Effector memory CD4-positive, alpha-beta T cell (primary cell): ENCODE measurements at places on chromosomes 6 and 20.
A peak's percentile ranks its signal among the peaks of the same experiment; 100 is the strongest.

DNA sequence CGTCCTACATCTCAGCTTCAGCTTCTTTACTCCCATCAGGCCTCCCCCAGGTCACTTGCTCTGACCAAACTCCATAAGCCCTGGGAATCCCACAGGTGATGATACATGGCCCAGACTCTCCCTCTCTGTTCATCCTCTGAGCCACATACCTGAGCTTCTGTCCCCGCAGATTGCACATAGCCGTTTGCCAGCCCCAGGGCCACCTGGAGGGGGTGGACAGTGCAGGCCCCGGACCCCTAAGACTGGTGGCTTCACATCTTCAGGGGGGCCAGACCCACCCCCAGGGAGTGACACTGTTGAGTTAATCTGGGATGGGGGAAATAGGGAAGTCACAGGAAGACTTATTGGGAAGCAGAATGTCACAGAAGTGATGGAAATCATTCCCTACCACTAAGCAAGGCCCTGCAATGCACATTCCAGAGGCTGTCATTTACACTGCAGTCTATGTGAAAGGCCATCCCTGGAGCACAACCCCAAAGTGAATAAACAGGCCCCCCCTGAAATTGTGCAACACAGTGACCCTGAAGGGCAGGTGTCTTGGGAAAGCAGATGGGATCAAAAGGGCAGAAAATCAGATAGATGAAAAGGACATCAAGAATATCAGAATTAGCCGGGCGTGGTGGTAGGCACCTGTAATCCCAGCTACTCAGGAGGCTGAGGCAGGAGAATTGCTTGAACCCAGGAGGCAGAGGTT is 2.2 kb downstream of the RXRB start:
- H3K4me3 ChIP-seq = no peak overlapping the region
- DNase-seq = no peak
- peaks cover 47% of the 10 kb centered on the region for H3K36me3 ChIP-seq
- H3K27ac ChIP-seq = no peak overlapping the region
- no peaks in the 10 kb centered on the region for H3K27me3 ChIP-seq
- peaks cover 19% of the 10 kb centered on the region for H3K4me1 ChIP-seq

DNA sequence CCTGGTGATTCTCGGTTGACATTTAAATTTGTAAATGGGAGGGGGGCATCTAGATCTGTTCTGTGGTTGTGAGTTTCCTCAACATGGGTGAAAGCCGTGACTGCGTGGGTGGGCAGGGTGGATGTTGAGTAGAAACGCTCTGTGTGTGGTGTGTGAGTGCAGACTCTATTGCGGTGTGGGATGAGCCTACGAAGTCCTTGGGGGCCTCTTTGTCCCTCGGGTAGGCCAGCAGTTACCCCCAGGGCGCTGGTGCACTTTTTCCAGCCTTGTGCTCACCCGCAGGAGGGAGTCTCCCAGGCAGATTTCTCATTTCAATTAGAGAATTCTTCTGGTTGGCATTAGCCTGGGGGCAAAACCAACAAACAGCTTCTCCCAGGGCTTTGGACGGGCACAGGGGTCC is 10.6 kb downstream of the TOX2 start:
- no peaks in the 10 kb centered on the region for H3K27me3 ChIP-seq
- no peaks in the 10 kb centered on the region for H3K36me3 ChIP-seq
- no peak for DNase-seq
- no peak overlapping the region for H3K4me3 ChIP-seq
- H3K27ac ChIP-seq = no peak overlapping the region
- H3K4me1 ChIP-seq = peaks cover 9% of the 10 kb centered on the region

DNA sequence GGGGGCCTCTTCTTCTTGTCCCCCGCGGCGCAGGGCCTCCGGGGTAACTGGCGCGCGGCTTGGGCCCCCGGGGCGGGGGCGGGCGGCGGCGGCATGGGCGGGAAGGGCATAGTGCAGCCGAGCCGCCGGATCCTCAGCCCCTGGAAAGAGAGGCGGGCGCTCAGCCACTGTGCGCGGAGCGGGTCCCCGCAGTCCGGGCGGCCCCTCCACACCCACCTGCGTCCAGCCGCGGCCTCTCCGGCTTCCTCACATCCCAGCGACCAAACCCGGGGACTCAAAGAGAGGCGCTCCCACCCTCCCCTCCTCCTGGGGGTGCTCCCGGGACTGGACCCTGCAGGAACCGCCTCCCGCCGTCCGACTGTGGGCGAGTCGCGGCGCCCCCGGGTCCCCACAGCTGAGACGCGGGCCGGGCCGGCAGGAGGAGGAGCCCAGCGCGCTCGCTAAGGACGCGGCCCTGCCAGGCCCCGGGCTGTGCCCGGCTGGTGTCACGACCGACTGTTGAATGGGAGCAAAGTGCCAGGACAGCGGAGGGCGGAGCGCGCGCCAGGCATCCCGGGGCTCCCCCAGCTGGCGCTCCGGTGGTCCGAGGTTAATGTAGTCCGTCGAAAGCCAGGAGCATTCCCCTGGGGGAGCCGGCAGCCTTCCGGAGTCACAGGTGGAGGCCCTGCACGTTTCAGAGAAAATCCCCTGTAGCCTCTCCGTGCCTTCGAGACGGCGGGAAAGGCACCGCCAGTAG is at the start of gene PRR18:
Gene PRR18, minus strand, starts transcription at position 360 of the 736 bp plus-strand sequence. Its CDS starts 250 bp downstream, at position 110.
- H3K36me3 ChIP-seq = no peaks in the 10 kb centered on the region
- H3K27ac ChIP-seq = no peak within 1 kb of the TSS
- no peak for DNase-seq
- peaks cover 20% of the 10 kb centered on the region for H3K27me3 ChIP-seq
- H3K4me1 ChIP-seq = peaks cover 13% of the 10 kb centered on the region
- peak within 1 kb of the TSS; percentile 36 for H3K4me3 ChIP-seq

DNA sequence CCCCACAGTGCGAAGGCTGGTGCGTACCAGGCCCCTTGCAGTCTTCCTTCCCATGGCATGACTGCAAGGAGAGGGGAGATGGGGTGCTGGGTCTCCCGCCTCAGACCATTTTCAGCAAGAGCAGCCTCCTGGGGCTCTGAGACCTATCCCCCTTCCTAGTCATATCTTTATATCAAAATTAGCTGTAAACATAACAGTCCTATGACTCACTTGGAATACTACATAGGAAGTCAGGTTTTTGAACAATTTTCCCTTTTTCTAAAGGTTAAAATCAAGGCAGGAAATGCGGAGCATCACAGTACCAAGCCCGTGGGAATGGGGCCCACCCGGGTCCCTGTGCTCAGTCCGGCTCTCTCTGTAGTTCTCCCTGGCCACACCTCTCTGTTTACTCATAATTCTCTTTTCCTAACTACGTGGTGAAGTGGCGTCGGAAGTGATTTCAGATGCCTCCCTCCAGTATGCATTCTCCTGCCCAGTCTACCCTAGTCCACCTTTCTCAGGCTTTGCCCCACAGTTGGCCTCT is 109.8 kb upstream of the TMEM170B start:
- H3K27ac ChIP-seq = no peak overlapping the region
- H3K4me3 ChIP-seq = no peak overlapping the region

DNA sequence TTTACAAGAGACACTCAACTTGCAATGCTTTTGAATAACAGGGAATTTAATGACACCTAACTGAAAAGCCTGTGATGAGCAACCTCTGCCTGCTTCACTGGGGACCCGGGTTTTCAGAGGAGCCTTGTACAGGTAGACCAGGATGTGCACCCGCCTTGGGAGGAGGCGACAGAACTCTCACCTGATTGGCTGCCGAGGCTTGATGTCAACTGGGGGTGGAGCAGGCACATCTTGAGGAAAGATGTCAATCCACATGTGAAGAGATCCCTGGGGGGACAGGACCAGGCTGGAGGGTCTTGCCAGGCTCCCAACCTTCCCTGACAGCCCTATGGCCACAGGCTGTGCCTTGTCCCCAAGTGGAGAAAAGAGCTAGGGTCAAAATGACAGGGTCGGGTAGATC is 19.8 kb downstream of the ERGIC3 start:
- no peaks in the 10 kb centered on the region for H3K4me1 ChIP-seq
- no peak for DNase-seq
- no peak overlapping the region for H3K27ac ChIP-seq
- peaks cover 7% of the 10 kb centered on the region for H3K36me3 ChIP-seq

DNA sequence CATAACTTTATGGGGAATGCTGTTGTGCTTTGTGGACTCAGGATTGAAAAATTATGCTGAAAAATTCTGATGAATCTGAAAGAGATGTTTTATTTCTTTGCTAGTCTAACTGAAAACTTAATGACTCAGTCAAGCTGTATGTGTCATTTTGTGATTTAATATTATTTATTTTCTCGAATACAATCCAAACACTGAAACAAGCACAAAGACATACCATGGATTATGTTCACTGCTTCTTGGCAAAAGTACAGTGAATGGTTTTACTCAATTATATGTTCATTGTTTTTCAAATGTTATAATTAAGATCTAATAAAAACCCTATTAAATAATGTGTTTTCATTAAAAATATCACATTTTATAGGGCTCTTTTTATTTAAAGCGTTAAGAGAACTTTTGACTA is 330.6 kb upstream of the EPHA7 start:
- no peaks in the 10 kb centered on the region for H3K36me3 ChIP-seq
- H3K4me1 ChIP-seq = no peaks in the 10 kb centered on the region
- H3K27me3 ChIP-seq = no peaks in the 10 kb centered on the region
- DNase-seq = no peak
- H3K27ac ChIP-seq = no peak overlapping the region

GRCh38 chr6:1318036-1318435 is 6.1 kb downstream of the FOXQ1 start:
- no peak for DNase-seq
- H3K4me1 ChIP-seq = no peaks in the 10 kb centered on the region
- no peaks in the 10 kb centered on the region for H3K36me3 ChIP-seq
- H3K4me3 ChIP-seq = no peak overlapping the region
- H3K27ac ChIP-seq = no peak overlapping the region
- H3K27me3 ChIP-seq = peaks cover 7% of the 10 kb centered on the region

GRCh38 chr6:134070271-134070670 is 17.8 kb upstream of the SLC2A12 start:
- no peak for DNase-seq
- H3K27ac ChIP-seq = no peak overlapping the region
- H3K27me3 ChIP-seq = no peaks in the 10 kb centered on the region
- H3K4me1 ChIP-seq = no peaks in the 10 kb centered on the region
- H3K4me3 ChIP-seq = no peak overlapping the region

DNA sequence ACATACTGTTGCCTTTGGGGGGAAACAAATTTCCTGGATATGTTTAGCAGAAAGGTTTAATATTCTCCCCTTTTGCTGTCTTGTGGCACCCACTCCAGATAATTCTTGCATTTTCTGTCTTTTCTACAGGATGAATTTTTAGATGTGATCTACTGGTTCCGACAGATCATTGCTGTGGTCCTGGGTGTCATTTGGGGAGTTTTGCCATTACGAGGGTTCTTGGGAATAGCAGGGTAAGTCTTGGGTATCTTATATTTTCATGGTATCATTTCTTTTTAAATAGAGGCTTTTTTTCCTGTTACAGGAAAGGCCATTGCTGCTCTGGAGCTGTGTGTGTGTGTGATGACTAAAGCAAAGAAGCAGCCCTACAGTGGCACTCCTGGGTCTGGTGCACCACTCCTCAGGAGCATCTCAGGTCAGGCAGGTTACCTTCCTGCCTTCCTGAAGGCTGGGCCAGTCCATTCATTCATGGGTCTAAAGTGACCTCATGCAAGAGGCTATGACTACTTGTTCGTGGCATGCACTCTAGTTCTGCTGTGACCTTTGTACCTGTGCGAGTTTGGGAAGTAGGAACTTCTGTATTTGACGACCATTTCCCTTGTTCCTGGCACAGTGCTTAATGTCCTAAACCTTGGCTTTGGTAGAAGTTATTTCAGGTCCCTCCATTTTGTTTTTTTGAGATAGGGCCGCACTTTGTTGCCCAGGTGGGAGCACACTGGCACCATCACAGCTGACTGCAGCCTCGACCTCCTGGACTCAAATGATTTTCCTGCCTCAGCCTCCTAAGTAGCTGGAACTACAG is 2.2 kb downstream of the RAB5IF start:
- peaks cover 14% of the 10 kb centered on the region for H3K4me1 ChIP-seq
- no peaks in the 10 kb centered on the region for H3K27me3 ChIP-seq
- DNase-seq = no peak
- H3K36me3 ChIP-seq = peaks cover 46% of the 10 kb centered on the region
- H3K4me3 ChIP-seq = no peak overlapping the region

DNA sequence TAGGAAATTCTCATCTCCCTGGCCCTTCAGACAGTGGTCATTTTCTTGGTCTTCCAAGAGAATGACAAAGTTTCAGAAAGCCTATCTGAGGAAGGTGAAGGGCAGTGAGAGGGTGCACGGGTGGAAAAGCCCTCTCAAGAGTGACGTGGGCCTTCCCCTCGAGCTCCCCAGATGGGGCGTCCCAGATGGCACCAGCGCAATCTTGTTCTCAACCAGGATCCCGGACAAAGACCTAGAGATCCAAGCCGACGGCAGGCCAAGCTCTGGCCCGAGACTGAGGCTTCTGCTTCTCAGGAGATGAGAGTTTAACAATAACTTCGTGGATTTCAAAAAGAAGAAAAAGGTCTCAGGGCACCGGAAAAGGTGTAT is 797 bp upstream of the ZNF133 start:
- H3K36me3 ChIP-seq = no peaks in the 10 kb centered on the region
- H3K27ac ChIP-seq = peak overlapping the region; percentile 97
- H3K4me1 ChIP-seq = peaks cover 5% of the 10 kb centered on the region
- H3K27me3 ChIP-seq = no peaks in the 10 kb centered on the region
- peak overlapping the region; percentile 94 for H3K4me3 ChIP-seq
- no peak for DNase-seq

- peaks cover 49% of the 10 kb centered on the region for H3K4me1 ChIP-seq
- peak overlapping the region; percentile 61 for H3K4me3 ChIP-seq
- H3K27ac ChIP-seq = peak overlapping the region; percentile 98
- peaks cover 4% of the 10 kb centered on the region for H3K36me3 ChIP-seq
- H3K27me3 ChIP-seq = no peaks in the 10 kb centered on the region
Observed at GRCh38 chr6:149482545-149483333, 2.1 kb downstream of the ZC3H12D start.

DNA sequence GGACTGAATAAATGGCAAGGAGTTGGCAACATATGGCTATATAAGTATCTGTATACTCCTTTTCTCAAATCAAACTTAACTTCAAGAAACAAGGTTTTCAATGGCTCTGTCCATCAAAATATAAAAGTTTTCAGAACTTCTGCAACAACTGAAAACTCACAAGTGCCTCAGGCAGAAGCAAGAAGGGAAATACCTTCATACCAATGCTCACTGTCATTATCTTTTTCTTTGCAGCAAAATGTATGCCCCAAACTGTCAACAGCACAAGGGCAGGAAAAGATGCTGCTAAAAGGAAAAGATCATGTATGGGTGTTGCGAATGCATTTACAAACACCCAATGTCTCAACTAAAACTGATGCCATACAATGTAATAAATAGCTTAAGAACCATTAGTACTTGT is 45.9 kb downstream of the PTPRK start:
- no peaks in the 10 kb centered on the region for H3K36me3 ChIP-seq
- no peak overlapping the region for H3K27ac ChIP-seq
- H3K4me3 ChIP-seq = no peak overlapping the region
- H3K27me3 ChIP-seq = no peaks in the 10 kb centered on the region
- no peak for DNase-seq
